ENCODE measurements at places on chromosomes 7 and 10.

DNA sequence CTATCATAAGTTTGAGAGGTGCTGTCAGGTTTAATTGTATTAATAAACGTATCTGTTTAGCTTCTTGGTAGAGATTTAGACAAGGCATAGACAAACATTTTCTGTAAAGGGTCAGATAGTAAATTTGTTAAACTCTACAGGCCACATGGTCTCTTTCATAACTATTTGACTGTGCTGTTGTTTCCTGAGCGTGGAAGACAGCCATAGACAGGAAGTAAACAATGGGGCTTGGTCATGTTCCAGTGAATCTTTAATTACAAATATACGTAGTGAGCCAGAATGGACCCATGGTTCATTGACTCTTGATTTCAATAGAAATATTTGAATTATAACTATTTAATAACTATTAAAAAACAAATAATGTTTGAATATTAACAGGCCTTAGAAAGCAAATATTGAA is 451.1 kb downstream of the SH2D4B start:
- DNase-seq = no peak

GRCh38 chr10:71708301-71708703 is 11.3 kb downstream of the C10orf105 start:
- DNase-seq = no peak

- DNase-seq = no peak
Observed at GRCh38 chr10:34016576-34016975, 682.1 kb upstream of the NRP1 start.

DNA sequence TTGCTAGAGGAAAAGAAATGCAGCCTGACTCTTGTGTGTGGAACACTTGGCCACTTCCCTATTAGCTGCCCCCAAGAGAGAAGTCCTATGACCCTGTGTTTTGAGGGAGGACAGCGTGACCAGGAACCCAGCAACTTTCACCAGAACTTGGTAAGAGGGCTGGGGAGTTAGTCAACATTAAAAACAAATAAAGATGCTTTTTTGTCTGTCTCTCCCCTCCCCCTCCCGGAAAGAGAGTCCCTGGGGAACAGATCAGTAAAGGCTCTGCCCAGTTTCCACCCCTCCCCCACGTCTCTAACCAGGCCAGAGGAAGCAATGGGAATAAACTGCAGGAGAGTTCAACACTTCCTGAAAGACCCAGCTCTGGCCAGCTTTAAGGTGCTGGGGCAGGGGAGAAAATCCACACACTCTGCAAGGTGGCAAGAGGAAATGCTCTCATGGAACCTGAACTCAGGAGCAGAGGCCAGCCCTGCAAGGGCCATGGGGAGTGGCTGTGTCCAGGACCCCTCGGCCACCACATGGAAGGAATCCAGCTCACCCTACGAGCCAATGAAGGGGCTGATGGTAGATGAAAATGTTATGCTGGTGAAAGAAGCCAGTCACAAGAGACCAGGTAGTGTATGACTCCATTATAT is 21.5 kb downstream of the SH3PXD2A start:
- no peak for DNase-seq

- no peak for DNase-seq
Observed at GRCh38 chr7:124354201-124354600, 321.3 kb upstream of the TMEM229A start.

GRCh38 chr10:48468866-48469511 is 135.9 kb downstream of the ARHGAP22 start:
- DNase-seq = no peak

- no peak for DNase-seq
Observed at GRCh38 chr7:35721288-35721687, 26.4 kb upstream of the HERPUD2 start.

DNA sequence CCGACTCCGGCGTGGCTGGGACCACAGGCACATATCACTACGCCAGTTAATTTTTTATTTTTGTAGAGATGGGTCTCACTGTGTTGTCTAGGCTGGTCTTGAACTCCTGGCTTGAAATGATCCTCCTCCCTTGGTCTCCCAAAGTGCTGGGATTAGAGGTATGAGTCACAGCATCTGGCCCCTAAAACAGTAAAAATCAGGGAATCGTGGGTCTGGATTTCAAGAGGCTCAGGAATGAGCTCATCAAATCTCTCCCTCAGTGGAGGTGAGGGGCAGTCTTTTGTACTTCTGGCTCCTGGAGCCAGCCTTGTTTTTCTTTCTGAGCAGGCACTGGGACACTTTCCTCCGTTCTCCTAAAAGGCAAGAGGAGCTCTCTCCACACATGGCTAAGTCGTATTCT is 32.1 kb upstream of the RHEB start:
- DNase-seq = no peak

DNA sequence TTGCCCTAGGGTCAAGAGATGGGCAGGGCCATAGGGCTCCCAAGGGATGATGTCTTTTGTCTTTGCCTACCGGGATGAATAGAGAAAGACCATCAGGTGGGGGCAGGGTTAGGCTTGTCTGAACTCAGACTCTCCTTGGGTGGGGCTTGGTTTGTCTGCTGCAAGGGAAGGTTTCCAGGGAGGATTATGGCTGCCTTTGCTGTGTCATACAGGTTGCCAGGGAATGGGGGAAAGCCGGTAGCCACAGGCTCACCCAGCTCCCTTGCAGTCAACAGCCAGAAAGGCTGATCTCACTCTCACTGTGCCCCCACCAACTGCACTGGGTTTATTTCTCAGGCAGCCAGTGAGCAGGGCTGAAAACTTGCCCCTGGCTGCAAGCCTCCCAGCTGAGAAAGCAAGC is 253.2 kb downstream of the POLR1F start:
- no peak for DNase-seq

GRCh38 chr10:77290528-77291155 is 347.0 kb downstream of the KCNMA1 start:
- no peak for DNase-seq

GRCh38 chr7:99010281-99010680 is 131.9 kb downstream of the TRRAP start:
- no peak for DNase-seq

- DNase-seq = no peak
Observed at GRCh38 chr7:156432018-156432417, 208.6 kb upstream of the RNF32 start.

- no peak for DNase-seq
Observed at GRCh38 chr10:30378201-30378995, 29.3 kb upstream of the MTPAP start.

DNA sequence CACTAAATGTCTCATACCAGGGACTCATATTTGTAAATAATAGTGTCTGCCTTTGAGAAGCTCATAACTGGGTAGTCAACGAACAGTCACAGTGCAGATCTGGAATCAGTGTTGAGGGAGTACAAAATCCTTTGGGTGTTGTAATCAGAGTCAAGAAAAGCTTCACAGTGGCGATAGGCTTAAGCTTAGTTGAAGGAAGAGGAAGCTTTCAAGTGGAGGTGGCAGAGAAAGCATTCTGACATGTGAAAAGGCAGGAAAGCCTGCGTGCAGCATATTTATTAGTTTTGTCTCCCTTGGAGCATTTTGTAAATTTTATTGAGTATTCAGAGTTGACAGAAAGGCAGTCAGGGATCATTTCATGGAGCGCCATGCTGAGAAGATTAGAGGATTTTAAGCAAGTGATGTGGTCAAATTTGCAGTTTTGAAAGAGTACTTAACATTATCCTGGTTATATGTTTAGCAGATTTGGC is 104.9 kb downstream of the ADK start:
- no peak for DNase-seq

GRCh38 chr7:17412883-17413282 is 114.4 kb downstream of the AHR start:
- no peak for DNase-seq

DNA sequence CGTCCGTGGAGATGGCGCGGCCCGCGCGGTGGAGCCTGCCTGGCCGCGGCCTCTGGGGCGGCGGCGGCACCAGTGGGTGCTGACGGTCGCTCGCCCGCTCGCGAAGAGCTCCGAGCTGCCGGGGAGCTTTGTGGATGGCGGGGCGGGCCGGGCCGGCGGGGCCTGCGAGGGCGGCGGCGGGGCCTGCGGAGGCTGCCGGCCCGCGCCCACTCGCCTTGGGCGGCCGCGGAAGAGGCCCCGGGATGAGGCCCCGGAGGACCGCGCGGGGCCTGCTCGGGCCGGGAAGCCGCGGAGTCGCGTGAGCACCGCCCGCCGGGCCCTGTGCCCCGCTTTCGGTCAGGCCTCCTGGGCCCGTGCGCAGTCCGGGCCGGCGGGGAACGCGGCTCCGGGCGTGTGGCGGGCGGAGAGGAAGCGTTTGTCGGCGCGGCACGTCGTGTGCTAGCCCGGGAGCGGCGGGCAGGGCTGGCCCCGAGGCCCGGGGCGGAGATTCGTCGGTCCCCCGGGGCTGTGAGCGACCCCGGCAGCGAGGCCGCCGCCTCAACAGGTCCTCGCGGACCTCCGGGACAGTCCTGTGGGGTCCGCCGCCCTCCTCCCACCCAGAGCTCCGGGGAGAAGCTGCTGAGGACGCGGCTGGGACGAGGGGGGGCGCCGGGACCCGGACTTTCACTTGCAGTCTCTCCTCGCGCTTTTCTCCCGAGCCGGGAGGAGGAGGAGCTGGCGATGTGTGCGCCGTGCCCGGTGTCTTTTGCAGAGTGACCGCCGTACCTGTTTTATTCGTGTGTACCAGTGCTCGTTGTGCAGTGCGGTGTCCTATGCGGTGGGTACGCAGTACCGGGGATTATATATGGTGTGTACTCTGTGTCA is 578 bp downstream of the ZMYND11 start:
- peak; percentile 30 for DNase-seq

DNA sequence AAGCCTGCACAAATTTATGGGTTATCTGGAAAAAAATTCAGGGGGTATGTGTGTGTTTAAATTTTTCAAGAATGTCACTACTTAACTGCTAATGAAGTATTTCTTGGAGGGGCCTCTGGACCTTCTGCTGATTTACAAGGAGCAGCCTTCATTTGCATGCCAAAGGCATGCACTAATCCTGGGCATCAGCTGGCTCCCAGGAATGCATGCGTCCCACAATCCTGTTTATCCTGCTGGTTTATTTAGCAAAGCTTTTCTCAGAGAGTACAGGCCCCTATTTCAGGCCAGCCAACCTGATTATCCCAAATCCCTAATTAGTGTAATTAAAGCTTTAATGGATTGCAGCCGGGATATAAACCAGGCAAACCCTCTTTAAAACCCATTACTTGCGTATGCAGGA is 170.4 kb downstream of the TAX1BP1 start:
- DNase-seq = no peak

- no peak for DNase-seq
Observed at GRCh38 chr7:64775289-64775688, 18.9 kb upstream of the ZNF138 start.

DNA sequence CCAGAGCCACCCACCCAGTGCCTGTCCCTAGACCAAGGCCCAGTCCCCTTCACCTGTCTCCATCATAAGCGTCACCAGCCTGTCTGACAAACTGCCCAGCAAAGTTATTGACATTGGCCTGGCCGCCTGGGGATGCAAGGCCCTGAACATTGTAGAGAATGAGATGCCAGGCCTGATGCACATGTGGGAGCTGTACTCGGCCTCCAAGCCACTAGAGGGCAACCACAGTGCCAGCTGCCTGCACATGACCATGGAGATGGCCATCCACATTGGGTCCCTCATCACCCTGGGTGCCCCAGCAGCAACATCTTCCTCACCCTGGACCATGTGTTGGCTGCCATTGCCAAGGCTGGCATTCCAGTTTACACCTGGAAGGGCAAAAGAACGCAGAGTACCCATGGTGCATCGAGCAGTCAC is 63.7 kb upstream of the ANTXRL start:
- no peak for DNase-seq

GRCh38 chr10:32940321-32941301 is 17.4 kb downstream of the ITGB1 start:
- no peak for DNase-seq

GRCh38 chr7:128422842-128423241 is 13.1 kb upstream of the IMPDH1 start:
- DNase-seq = no peak

DNA sequence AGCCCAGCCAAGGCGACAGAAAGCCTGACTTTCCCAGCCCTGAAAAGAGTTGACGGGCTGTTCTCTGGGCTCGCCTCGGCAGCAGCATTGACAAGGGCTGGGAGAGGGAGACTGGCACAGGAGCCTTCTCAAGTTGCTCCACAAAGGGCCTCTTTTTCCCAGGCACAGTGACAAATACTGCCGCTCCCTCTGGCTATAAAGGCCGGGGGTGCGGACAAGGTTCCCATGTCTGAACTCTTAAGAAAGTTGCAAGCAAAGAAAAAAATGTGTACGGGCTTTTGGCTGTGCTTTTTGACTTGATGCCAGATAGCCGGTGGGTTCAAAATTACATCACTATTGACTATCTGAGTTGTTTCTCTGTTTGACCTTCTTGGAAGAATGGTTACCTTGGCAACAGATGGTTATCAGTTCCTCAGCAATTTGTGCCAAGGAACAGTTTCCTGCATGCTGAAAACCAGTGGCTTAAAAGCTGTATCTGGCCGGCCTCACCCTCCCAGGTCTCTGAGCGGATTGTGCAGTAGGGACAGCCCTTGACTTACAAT is 115.9 kb upstream of the EEPD1 start:
- no peak for DNase-seq

DNA sequence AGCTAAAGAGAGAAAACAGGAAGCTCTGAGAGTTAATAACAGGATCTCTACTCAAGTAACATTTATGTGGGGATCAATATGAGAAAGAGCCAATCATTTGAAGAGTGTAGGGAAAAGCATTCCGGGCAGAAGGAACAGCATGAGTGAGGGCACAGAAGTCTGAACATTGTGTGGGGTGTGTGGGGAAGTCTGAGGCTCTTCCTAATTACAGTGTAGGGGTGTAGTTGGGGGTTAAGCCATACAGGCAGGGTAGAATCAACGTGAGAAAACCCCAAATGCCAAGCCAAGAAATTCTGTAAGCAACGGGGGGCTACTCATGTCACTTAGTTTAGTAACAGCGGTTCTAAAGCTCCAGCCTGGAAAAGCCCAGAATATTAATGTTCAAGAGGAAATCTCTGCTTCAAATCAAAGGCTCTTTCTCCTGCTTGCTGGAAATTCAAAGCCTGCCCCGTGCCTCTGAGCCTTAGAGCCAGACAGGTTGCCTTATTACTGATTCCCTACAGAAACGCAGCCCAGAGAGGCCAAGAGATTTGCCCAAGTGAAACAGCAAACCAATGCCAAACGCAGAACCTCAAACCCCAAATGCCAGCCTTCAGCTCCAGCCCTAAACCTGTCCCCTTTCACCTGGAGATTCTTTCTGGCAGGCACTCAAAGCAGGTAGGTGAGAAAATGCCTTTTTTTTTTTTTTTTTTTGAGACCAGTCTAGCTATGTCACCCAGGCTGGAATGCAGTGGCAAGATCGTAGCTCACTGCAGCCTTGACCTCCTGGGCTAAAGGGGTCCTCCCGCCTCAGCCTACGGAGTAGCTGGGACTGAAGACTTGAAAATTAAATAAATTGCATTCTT is 36.1 kb downstream of the DNAJB12 start:
- no peak for DNase-seq

Data from stimulated activated CD8-positive, alpha-beta memory T cell treated with anti-CD3 and anti-CD28 coated beads, Interleukin-15, amount 100 ng/mL, for 24 hours (primary cell).